Kasumi-1 (cell line): ENCODE measurements at places on chromosomes 16 and 17.

- peak; percentile 90 for DNase-seq
Measured at GRCh38 chr17:29219378-29220047, 27.1 kb upstream of the CRYBA1 start.

GRCh38 chr16:31528523-31529107 lies 915 bp downstream of the AHSP start:
- no peak for DNase-seq

DNA sequence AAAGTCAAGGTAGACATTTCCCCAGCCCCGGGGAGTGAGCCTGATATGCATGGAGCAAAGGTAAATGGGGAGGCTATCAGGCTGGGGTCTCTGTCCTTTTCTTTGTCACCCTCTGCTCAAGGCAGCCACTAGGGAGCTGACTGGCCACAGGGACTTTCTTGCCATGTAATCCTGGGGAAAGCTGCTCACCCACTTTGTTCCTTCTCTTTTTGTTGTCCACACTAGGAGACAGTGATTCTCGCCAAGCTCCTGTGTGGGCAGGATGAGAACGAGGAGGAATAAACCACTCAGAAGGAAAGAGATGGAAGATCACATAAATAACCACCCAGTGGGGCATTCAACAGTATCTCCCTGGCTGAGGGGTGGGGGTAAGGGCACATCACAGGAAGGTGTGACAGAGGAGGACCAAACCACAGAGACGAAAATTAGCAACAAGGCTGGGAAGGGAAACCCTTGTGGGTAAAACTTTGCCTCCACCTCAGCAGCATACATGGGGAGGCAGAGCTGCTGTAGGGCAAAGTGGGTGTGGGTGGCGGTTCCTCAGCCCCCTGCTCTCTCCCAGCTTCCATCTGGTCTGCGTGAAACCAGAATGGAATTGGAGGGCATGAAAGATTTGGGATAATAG lies 26.2 kb upstream of the CCL1 start:
- no peak for DNase-seq

DNA sequence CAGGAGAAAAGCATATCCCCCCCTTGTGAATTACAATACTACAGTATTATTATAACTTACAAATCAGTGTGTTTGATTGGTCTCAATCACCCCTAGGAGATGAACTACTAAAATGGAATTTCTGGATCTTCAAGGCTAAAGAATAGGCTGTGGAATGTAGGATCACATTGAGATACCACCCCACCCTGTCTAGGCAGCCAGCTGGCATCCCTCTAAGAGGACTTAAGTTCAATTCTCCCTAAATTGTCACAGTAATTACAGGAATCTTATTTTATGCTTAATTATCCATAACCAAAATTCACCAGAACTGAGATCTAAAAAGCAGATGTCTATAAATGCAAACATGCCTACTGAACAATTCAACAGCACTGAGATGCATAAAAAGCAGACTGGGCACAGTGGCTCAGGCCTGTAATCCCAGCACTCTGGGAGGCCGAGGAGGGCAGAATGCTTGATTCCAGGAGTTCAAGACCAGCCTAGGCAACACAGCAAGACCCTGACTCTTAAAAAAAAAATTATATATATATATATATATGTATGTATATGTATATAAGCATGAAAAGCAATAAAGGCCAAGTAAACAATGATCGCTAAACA lies 12.0 kb downstream of the AP1G1 start:
- no peak for DNase-seq

- DNase-seq, result no peak
Measured at GRCh38 chr16:80733407-80733806, 71.0 kb downstream of the CDYL2 start.

DNA sequence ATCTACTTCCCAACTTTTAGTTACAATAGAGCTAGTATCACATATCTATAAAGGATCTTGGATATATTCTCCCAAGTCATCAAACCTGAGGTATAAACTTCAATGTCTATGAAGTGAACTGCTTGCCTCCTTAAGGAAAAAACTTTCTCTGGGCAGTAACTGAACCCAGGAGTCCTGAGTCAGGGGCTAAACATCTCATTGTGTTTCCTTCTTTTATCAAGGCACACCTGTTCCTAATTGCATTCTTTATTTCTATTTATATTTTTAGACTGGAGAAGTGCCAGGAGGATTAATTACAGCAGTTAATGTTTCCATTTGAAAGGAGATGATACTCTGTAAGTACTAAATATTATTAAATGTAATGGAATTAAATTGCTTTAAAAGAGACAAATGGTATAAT lies 98.6 kb downstream of the CDH8 start:
- DNase-seq, result no peak

GRCh38 chr17:76700617-76701470 lies 9.9 kb downstream of the MXRA7 start:
- DNase-seq, result peak; percentile 66

- no peak for DNase-seq
Measured at GRCh38 chr17:63999680-64000531, 1.8 kb downstream of the PRR29 start.

- DNase-seq, result no peak
Measured at GRCh38 chr16:25713785-25714570, 22.2 kb downstream of the HS3ST4 start.

GRCh38 chr17:7841915-7842379 lies 7.9 kb downstream of the KDM6B start:
- peak; percentile 44 for DNase-seq

DNA sequence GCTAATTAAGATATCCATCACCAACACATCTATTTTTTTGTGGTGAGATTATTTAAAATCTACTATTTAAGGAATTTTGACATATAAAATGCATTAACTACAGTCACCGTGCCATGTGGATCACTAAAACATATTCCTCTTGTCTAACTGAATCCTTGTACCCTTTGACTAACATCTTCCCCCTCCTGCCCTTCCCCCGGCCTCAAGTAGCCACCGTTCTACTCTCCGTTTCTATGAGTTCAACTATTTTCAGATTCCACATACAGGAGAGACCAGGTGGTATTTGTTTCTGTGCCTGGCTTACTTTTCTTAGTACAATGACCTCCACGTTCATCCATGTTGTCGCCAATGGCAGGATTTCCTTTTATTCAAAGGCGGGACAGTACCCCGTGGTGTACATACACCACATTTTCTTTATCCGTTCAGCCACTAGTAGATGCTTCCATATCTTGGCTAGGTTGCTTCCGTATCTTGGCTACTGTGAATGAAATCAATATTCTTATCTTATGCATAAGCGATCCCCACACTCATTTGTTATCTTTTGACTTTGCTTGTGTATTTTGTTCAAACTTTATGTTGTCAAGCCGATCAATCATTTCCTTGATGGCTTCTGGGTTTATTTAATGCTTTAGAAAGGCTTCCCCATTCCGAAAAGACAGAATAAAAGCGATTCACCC lies 134.7 kb downstream of the KCNJ12 start:
- DNase-seq, result peak; percentile 1

DNA sequence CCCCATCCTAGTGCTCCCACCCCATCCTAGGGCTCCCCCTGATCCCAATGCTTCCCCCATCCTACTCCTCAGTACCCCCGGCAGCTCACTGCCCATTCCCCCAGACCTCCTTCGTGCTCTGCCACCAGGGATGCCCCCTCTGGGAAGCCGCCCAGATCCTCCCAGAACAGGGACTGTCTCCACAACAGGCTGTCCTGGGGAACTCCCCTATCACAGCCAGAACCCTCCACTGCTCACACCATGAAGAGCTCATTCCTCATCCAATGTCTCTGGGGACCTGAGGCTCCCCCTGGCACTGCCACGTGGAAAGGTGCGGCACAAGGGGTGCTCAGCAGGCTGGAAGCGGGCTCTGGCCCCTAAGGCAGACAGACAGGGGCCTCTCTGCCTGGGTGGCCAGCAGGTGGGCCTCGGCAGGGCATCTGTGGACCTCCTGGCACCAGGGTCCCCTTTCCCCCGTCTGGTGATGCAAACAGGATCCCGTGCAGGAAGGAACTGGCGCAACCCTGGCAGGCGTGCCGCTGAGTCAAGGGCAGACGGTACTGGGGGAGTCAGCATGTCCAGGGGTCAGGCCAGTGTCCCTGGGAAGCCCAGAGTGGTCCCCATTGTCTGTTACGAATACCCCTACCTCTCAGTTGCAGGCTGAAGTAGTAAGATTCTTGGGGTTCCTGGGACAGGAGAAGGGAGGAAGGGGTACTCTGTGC lies 14.8 kb upstream of the PVALEF start:
- peak; percentile 30 for DNase-seq

- no peak for DNase-seq
Measured at GRCh38 chr17:69086641-69087040, 25.9 kb upstream of the ABCA9 start.
